ENCODE measurements at places on chromosomes 2 and 18.

DNA sequence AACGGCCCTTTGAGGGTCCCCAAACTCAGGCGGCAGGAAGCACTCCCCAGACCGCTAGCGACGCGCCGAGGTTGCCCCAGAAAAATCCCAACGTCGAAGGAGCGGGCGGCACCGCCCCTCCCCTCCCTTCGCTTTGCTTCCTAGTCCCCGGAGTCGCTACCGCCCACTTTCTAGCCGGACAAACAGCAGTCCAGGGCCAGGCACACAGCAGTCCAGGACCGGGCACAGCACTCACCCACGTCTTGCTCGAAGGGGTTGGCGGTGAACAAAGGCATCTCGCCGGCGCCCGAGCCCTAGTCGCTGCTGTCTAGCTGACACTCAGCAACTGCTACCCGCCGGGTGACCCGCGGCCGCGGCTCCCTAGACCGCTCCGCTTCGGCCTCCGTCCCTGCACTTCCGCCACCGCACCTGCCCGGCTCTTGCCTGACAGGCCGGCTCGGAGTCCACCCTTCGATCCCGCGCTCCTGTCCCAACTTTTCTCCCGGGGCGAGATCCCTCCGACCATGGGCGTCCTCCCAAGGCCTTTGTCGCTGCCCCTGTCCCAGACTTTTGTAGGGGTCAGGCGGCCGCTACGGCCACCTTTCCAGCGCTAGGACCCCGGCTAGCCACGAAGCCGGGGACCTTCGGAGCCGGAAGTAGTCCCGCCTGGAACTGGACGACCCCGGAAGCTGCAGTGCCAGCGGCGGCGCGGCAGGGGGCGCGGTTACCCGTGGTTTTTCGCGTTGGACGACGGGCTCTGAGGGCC is at the start of gene STAM2:
STAM2 (minus strand) TSS at position 396 of the 745 bp plus-strand sequence; CDS start at position 275, 121 bp downstream.
- peak; percentile 97 for DNase-seq

DNA sequence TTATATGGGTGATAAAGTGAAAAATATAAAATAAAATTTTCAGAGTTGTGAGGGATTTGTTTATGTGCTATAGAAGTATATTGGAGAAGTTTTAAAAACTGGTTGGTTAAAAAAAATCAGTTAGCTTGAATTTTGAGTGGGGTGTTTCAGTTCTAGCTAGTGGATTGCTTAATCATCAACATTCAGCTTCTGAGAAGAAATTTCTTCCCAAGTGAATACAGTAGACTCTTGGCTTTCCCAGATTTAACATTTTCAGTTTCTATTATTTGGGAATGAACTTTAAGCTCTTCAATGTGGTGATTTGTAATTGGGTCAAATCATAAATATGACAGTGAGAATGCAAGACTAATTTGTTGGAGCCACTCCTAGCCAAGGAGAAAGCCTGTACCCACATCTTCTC is 120.8 kb downstream of the PLCL1 start:
- no peak for DNase-seq

DNA sequence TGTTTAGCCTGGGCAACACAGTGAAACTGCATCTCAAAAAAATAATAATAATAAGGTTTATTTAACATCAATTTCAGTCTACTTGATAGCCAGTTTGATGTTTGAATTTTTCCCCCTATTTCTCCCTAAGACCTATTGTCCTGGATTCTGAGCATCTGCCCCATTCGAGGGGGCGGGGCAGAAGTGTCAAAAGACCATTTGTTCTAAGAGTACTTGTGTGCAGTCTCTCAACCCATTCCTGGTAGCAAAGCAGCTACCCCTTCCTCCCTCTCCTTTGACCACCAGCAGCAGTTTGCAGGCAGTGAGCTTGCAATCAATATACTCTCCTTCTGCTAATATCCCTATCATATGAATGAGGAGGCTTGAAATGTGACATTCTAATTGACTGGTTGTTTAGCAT is 71.9 kb downstream of the VWC2L start:
- DNase-seq, result no peak

DNA sequence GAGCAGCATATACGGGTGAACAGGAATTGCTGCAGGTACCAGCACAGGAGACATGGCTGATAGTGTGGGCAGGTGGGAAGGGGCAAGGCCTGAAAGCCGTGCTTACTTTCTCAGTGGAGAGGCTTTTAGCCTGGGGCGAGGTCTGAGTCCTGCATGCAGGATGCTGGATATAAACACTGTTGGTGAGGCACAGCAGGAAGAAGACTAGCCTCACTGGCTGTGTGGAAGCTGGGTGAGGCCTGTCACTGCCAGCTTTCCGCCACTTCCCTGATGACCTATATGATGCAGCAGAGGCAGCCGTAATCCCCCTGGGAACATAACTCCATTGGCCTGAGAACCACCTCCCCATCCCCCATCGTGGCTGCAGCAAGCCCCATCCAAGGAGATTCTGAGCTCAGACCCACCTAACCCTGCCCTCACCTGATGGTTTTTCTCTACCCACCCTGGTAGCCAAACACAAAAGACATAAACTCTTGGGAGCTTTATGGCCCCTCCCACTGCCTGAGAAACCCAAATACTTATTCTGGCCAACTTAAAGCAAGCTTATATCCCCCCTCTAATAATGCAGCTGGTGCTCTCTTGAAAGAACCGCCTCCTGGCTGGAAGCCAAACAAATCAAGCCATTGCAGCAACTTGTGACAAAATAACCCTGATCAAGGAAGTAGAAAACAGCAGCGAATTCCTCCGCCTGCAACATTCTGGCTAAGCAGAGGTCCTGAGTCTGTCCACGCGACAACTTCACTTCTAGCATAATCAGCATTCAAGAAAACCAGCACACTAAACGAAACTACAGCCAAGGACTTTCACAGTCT is 54.6 kb upstream of the DSC1 start:
- no peak for DNase-seq

GRCh38 chr18:48340560-48340959 is 68.6 kb downstream of the ZBTB7C start:
- no peak for DNase-seq

GRCh38 chr2:67309281-67309680 is 87.9 kb upstream of the ETAA1 start:
- peak; percentile 81 for DNase-seq

GRCh38 chr2:222256250-222256649 is 42.5 kb downstream of the PAX3 start:
- DNase-seq, result no peak

DNA sequence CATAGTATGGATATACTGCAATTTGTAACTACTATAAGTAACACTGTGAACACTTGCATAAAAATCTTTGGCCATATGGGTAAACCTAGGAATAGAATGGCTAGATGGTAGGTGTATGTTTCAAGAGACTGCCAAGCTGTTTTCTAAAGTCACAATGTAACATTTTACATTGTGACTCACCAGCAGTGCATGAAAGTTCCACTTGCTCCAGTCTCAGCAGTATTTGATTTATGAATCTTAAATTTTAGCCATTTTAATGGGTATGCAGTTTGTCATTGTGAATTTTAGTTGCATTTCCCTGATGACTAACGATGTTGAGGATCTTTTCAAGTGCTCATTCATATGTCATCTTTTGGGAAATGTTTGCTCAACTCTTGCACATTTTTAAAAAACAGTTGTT is 86.1 kb downstream of the FARSB start:
- no peak for DNase-seq

DNA sequence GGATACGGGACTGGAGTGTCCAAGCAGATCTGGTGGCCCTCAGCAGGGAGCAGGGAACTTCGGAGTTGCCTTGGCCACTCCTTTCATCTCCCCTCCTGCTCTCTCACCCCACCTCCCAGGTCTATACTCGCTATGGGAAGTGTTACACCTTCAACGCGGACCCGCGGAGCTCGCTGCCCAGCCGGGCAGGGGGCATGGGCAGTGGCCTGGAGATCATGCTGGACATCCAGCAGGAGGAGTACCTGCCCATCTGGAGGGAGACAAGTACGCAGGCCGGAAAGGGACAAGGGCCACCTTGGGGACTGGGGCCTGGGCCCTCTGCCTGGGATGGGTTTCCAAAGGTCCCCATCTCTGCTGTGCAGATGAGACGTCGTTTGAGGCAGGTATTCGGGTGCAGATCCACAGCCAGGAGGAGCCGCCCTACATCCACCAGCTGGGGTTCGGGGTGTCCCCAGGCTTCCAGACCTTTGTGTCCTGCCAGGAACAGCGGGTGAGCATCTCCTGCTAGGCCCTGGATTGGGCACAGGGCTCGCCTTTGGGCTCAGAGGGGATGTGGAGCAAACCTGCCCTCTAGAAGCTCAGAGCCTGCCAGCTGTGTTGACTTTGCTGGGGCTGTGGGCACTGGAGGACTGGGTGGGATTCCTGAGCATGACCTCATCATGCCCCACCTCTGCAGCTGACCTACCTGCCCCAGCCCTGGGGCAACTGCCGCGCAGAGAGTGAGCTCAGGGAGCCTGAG is 11.8 kb downstream of the CHPF start:
- no peak for DNase-seq

- no peak for DNase-seq
Observed at GRCh38 chr2:96218508-96219131, 10.0 kb upstream of the STARD7 start.

- DNase-seq, result no peak
Observed at GRCh38 chr2:121567452-121567851, 36.8 kb downstream of the RNU4ATAC start.

GRCh38 chr2:102049756-102050443 is 58.1 kb downstream of the IL1R2 start:
- DNase-seq, result no peak

- DNase-seq, result no peak
Observed at GRCh38 chr18:36335476-36336279, 38.2 kb downstream of the FHOD3 start.

GRCh38 chr2:45269149-45269793 is 260.0 kb upstream of the SIX2 start:
- no peak for DNase-seq

DNA sequence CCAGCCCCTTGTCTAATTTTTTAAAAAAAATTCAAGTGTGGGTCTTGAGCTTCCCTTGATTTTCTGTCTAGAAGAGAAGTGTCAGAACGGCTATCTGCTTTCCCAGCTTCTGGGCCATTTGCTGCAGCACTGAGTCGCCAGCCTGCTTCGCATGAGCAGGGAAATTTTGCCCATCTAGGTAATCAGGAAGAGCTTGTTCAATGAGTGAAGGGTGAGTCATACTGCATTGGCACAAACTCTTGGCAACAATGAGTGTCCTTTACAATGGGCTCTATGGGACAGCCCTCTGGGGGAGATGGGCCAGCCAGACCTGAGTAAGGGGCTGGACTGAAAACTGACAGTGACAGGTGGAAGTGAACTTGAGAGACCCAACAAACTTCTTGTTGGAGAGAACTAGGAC is 2.4 kb upstream of the RNF144A start:
- no peak for DNase-seq

DNA sequence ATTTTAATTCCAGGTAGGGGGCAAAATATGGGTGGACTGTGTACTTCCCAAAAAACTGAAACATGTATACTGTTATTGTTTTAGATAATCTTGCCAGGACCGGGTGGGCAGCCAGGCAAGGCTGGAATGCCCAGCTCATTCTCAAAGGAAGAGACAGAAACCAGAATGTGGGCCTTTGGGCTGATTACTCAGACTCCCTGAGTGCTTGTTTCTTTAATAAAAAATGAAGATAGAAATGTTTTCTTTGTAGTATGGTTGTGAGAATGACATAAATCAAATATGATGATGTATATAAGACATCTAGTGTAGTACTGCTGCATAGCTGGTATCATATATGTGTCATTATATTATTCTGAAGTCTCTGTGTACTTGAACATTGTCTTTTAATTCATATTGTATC is 231.6 kb upstream of the NT5C1B start:
- no peak for DNase-seq

GRCh38 chr18:60555625-60556024 is 183.1 kb upstream of the MC4R start:
- DNase-seq, result no peak

DNA sequence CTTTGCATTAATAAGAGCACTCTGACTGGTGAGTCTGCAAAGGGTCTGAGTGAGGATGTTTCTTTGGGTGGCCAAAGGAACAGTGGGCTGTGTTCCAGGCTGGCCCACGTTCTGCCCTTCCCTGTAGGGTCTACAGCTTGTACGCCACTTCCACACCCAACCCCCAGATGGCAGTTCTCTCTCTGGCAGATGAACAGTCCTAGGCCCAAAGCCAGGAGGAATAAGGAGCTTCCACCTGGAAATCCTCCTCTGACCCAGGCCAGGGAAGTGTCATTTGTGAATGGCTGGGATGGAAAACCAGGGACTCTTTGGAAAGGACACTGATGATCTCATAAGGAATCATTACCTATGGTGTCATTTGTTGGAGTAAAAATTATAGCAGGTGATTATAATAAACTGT is 6.6 kb downstream of the OTOF start:
- no peak for DNase-seq

All from large intestine (tissue), 12 donors.